ENCODE measurements at places on chromosomes 2 and 18.

DNA sequence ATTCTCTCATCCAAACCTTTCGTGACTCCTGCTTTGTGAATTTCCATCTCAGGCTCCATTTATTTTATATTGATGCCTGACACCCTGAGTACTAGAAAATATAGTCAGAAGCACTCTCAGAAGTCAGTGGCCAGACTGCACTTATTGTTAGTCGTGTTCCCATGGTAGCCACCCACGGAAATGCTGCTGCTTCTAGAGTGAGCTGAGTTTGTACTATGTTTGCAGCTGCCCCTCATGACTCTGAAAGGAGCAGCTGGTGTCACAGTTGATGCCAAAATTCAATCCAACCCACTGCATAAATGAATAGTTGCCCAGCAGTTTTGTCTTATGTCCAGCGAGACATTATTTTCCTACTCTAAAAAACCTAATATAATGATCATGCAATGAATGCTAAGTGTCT lies 265.2 kb upstream of the SPHKAP start:
- peak; percentile 18 for DNase-seq

GRCh38 chr2:144479138-144479537 lies 40.8 kb downstream of the ZEB2 start:
- DNase-seq, result no peak

GRCh38 chr18:79046522-79046921 lies 22.7 kb upstream of the ATP9B start:
- no peak for DNase-seq

DNA sequence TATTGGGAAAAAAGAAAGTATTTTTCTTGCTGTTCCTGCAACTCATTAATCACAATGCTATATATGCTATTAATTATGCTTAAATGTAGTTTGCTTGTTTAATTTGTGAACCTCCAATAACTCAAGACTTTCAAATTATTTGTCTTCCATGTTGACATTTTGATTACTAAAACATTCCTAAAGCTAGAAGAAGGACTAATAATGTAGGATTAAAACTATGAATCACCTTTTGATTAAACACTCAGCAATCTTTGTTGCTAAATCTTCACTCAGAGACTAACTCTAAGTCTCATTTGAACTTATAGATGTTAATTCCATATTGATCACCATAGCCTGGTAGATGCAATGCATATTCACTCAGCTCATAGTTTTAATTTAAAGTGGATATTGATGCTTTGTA lies 524.6 kb upstream of the ZEB2 start:
- DNase-seq, result no peak

Data from ovary (tissue), 10 donors.